ENCODE measurements at places on chromosomes 4 and X.

DNA sequence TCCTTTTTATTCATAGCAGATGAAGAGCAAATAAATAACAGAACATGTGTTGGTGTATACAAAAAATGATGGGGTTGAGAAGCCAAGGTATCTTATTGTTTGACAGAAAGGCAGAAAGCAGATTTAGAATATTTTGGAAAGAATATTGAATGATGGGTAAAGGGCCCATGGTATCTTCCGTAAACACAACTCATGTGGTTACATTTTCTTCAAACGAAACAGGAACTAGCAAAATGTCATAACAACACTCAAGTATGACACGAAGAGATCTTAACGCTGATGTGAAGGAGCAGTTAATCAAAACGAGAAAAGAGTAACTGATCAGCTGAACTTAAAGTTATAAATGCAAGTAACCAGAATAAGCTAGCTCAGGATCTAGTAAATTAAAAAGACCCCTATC lies 195.7 kb upstream of the GK2 start:
- no peak for DNase-seq

GRCh38 chr4:35739308-35739707 lies 505.0 kb downstream of the ARAP2 start:
- DNase-seq = no peak

GRCh38 chr4:98482503-98482846 lies 175.9 kb downstream of the TSPAN5 start:
- DNase-seq = no peak

- no peak for DNase-seq
These were observed 195.0 kb upstream of the HS3ST1 start for GRCh38 chr4:11623726-11624037.

DNA sequence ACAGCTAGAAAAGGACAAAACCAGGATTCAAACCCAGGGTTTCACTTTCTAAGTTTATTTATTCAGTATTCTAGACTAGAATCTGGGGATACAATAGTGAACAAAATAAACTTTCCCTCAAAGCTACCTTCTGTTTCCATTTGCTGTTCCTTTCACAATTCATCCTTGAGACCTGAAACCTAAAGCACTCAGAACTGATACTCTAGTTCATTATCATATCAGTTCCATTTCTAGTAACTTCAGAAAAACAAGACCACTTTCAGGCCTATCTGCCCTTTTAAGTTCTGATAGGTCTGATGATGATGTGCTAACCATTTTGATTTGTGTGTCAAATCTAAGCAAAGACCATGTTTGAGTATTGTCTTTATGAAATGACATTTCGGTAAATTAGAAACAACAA lies 7.8 kb upstream of the XK start:
- no peak for DNase-seq

DNA sequence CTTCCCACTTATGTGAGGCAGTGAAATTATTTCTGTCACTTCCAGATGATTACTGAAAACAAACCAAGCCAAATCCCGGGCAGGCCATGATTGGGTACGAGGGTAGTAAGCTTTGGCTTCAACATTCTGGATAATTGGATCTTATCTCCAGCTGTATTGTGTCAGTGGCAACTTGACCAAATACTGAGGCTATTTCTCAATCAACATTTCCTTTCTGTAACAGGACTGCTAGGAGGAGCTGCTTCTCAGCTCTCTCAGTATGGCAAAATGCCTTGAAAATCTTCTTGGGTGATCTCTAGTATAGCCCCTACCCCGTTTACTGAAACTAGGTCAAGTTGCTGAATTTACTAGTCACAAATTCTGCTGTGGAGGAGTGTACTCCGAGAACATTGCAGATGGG lies 169.3 kb upstream of the FRMPD4 start:
- DNase-seq = no peak

DNA sequence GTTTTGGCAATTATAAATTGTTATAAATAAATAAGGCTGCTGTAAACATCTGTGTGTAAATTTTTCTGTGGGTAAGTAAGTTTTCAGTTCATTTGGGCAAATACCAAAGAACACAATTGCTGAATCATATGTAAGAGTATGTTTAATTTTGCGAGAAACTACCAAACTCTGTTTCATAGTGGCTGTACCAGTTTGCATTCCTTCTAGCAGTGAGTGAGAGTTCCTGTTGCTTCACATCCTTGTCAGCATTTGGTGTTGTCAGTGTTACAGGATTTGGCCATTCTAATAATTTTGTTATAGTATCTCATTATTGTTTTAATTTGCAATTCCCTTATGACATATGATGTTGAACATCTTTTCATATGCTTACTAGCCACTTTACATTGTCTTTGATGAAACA lies 48.4 kb downstream of the ARFIP1 start:
- no peak for DNase-seq

DNA sequence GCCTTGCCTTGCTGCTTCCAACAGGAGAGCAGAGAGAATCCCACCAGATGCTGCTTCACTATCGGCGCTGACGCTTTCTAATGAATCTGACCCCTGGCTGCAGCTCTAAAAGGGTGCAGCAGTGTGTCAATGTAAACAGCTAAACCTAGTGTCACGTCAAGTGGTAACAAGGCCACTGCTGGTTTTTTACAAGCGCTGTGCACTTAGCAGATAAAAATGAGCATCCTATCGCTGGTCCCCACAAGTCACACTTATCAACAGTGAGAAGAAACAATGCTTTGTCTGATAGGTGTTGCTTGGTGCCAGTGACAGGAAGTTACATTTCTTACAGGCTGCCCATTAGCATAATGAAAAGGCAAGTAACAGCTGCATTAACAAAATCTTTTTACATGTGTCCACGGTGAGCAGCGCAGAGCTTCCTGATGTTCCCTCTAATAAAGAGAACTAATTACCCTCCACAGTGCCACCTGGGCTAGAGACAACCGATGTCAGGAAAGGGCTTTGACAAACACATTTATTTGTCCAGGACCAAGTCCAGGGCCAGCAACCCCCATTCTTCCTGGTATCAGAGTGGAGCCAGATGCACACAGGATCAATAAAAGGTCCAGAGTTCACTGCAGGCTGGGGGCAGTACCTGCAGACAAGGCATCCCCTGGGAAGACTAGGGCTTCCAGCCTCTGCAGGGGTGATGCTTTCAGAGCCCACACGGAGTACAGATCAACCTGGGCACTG lies 176.0 kb downstream of the MGST2 start:
- no peak for DNase-seq

DNA sequence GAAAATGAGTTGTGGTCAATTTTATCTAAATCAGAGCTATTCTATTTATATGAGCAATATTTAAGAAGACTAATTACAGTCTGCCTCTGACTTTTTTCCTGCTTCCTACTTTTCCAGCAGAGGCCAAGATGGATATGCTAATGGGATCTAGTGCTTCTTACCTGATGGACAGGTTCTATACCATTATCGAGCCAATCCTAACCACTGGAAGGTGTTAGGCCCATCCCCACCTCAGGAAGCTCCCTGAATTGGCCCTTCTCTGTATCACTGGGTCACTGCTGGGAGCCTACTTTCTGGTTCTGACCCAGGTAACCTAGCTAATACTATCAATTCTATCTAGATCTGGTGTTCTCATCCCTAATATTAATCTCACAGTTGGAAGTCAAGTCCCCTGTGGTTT lies 577 bp upstream of the YIPF7 start:
- no peak for DNase-seq

DNA sequence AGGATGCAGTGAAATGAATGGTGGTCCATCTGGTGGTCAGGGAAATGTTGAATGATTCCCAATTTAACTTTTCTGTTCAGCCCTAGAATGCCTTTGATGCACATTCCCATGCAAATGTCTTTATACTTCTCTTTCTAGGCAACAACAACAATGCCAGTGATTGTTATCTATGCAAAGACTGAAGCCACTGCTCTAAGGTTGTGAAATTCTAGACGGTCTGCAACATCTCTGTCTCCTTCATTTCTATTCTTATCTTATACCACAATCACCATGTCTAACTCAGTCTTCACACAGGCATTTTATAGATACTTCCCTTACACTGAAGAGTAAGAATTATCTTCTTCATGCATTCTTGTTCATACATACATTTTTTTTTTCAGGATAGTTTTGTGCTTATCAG lies 84.5 kb downstream of the HPGD start:
- DNase-seq = no peak

GRCh38 chr4:73066928-73067327 lies 2.6 kb downstream of the COX18 start:
- DNase-seq = peak; percentile 53

GRCh38 chr4:61877893-61878292 lies 677.8 kb downstream of the ADGRL3 start:
- DNase-seq = no peak

DNA sequence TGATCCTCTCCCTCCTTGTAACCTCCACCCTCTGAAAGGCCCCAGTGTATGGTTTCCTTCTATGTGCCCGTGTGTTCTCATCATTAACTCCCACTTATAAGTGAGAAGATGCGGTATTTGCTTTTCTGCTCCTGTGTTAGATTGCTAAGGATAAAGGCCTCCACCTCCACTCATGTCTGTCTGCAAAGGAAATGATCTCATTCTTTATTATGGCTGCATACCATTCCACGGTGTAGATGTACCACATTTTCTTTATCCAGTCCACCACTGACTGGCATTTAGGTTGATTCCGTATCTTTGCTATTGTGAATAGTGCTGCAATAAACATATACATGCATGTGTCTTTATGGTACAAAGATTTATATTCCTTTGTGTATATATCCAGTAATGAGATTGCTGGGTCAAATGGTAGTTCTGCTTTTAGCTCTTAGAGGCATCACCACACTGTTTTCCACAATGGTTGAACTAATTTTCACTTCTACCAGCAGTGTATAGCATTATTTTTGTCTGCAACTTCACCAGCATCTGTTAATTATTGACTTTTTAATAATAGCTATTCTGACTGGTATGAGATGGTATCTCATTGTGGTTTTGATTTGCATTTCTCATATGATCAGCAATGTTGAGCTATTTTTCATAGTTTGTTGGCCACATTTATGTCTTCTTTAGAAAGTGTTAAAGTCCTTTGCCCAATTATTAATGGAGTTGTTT lies 1030.9 kb downstream of the FSTL5 start:
- no peak for DNase-seq

- no peak for DNase-seq
These were observed 15.6 kb upstream of the TMPRSS11F start for GRCh38 chr4:68145261-68145660.

DNA sequence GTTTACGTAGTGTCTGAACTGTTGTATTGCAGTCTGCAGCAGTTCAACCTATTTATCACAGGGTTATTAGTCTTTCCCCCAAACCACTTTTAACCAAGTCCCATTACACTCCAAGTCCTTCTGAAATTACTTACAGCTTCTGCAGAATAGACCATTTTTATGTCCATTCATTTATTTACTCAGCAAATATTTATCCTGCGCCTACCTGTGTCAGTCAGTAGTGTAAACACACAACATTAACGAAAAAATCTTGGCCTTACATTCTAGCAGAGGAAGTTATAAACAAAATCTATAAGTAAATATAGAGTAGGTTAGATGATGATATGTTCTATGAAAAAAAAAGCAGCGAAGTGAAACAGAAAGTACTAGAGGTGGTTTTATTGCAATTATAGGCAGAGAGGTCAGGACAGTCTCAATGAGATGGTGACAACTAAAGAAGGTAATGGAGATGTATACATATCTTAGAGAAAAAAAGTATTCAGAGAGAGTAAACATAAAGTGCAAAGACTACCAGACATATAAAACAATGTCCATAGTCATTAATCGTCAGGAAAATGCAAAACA lies 534.7 kb downstream of the KCNIP4 start:
- no peak for DNase-seq

GRCh38 chrX:15769300-15769954 lies 20.9 kb upstream of the ZRSR2 start:
- DNase-seq = no peak

DNA sequence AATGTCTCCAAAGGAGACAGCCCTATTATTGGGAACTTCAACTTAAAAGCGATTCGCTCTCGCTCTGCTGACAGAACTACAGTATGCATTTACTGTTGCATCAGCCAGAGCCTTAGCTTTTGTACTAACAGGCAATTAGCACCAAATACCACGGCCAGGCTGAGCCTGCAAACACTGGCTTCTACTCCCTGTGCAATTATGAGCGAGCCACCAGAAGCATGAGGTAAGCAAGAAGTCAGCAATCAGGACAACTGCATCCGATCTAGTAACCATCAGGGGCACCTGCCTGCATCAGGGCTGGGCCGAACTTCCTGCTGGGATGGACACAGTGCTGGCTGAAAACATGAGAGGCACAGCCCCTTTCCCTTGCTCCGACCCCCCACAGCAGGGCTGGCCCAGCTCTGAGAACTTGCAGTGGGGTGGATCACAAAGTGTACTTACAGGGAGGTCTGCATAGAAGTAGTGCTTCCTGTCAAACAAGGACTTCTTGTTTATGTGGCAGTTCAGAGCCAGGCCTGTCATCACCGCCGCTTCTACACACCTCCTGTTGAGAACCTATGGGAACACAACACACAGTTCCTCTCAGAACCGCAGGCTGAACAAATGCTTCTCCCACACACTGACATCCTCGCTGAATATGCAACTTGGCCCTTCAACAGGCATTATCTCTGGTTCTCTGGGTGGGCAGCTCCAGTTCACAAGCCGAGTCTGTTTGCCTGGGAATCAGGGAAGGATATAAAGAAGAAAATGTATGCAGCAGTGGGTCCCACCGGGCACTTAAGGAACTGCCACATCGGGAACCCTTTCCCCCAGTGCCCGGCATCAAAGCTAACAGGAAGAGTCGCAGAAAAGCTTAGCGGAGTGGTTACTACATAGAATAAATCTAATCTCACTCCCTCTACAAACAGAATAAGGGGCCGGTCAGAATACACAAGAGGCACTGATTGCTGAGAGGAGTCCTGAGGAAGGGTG lies 41.5 kb downstream of the GATB start:
- DNase-seq = no peak

All from CD4-positive, alpha-beta T cell treated with Interleukin-2 at 100 ng/mL for 4 hours (primary cell).